ENCODE measurements at places on chromosomes 6 and 20. TPM values are rescaled to one million over a fixed set of nuclear protein-coding genes. Genes with fewer than 3 reads are reported as not detected.

Gene WFDC13
- not detected for polyA plus RNA-seq

Gene TMEM217
- 0.28 TPM for polyA plus RNA-seq

Gene HEY2
- polyA plus RNA-seq, result 0.44 TPM

Gene HLA-DOA
- polyA plus RNA-seq, result 6.7 TPM

Gene TAF8
- 24.6 TPM for polyA plus RNA-seq

Gene CD93
- 0.02 TPM for polyA plus RNA-seq

Gene BLTP3A
- polyA plus RNA-seq, result 1.2 TPM

Gene FAM229B
- polyA plus RNA-seq, result 10.8 TPM

Gene SLC12A5
- polyA plus RNA-seq, result not detected

Gene TSBP1
- polyA plus RNA-seq, result not detected

Gene TTK
- polyA plus RNA-seq, result 0.51 TPM

Gene COX4I2
- not detected for polyA plus RNA-seq

Gene PRKN
- polyA plus RNA-seq, result 10.3 TPM

Gene TFAP2C
- not detected for polyA plus RNA-seq

Gene LATS1
- polyA plus RNA-seq, result 14.2 TPM

Gene HLA-DQB1
- 1.2 TPM for polyA plus RNA-seq

Gene SLC22A7
- not detected for polyA plus RNA-seq
